ENCODE measurements at places on chromosomes 11 and 22.

- peak; percentile 14 for DNase-seq
Measured at GRCh38 chr22:31652088-31652487, 9.9 kb downstream of the PISD start.

DNA sequence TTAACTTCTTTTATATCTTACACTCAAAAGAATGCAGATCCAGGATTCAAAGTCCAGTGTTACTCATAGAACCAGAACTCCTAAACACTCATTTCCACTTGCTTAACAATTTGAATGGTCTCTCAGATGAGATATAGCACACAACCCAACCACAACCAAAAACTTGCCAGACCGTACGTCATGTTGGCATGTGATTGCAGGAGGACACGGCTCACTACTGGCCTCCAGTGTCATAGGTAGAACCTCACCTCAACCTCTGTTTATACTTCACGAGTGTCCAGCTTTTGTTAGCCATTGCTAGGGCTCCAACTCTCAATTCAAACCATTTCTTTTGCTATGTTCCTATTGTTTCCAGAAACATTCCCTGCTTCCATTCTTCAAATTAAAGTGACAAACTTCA is 58.5 kb upstream of the PDGFD start:
- DNase-seq = no peak

DNA sequence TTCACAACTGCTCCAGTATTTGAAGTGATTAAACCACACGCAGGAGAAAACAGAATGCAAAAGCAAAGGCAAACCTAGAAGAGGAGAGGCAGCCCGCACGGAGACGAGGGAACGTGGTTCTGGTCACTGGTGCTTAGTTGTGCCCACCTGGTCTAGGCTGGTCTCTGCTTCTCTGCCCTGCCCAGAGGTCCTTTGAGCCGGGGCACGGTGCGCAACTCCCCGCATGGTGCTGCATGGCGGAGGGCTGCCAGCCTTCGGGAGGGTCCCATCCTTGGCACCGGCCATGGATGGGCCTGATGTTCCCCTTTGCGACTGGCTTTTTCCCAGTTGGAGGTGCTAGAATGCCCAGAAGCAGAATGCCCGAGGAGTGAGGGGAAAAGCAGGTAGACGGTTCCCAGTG is 46.1 kb downstream of the KCNC1 start:
- DNase-seq = no peak

GRCh38 chr22:50150161-50151129 is 20.1 kb upstream of the PANX2 start:
- DNase-seq = no peak

- no peak for DNase-seq
Measured at GRCh38 chr11:76215941-76216340, 9.6 kb upstream of the WNT11 start.

DNA sequence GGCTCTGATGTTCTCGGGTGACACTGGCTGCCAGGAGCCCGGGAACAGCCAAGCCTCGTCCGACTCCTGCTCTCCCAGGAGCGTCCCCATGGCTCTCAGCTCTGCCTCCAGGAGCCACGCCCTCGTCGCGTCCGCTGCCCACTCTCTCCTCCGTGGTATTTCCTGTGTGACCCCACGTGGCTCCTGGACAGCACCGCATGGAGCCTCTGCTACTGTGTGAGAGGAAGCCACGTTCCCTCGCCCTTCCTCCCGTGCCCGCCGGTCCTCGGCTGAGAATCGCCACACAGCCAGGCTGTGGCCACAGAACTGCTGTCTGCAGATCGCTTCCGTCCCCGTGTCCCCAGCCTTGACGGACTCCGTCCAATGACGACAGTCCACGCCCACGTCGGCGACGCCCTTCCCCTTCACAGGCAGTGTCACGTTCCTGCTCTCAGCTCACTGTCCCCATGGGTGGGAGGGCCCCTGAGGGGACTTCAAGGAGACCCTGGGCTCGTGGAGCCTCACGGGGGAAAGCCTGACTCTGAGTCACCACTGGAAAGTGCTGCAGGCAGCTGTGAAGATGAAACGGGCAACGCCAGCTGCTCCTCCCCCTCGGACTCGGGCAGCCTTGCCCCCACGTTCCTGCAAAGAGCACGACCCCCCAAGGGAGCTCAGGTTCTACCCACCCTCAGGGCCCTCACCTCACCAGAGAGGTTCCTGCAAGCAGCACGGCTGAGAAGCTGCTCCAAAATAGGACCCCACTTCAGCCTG is 458.5 kb downstream of the BRD1 start:
- DNase-seq = no peak

DNA sequence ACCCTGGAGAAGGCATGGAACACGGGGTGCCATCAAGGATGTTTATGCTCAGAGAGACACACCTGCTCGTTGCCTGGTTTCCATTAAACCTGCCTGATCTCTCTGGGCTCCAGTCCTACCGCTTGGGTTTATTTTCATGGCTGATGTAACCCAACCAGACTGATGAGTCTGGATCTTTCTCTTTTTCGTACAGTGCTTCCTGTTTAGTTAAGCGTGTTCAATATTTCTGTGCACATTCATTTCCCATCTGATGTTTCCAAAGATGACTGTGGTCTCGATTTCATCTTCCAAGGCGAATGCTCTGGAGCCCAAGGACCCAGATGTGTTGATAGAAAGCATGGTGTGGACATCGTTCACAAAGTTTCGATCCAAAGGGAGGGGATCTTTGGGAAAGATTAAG is 84.3 kb downstream of the SNX19 start:
- DNase-seq = no peak

GRCh38 chr11:18203723-18204122 is 31.1 kb downstream of the MRGPRX4 start:
- no peak for DNase-seq

DNA sequence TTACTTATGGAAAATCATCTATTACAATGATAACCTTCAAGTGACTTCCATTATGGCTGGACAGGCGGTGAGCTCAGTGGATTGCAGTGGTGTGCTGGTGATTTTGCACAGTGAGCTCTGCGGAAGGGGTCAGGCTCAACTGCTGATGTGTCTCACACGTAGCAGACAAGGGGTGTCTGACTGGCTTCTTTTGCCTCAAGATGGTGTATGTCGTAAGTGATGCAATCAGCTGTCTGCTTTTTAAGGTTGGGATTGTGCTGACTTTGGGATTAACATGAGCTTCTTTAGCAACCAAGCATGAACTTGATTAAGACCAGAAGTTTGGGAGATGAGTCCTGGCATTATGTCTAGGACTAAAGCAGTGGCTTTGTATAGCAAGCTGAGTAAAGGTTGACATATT is 49.5 kb downstream of the POLD3 start:
- DNase-seq = no peak

DNA sequence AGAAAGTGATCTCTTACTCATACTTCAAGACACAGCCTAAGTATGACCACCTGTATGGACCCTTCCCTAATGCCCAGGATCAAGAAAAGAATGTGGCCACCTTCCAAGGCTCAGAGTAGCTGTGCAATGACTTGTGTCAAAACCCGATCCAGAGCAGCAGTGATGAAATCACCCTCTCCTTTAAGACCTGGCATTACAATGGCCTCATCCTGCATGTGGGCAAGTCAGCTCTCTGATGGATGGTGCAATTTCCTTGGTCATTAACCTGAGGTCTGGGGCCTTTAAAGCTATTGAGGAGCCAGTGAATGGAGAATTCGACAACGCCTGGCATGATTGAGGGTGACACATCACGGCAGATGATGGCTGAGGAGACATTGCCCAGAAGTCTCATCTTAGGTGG is 9.1 kb upstream of the TUBA8 start:
- no peak for DNase-seq

Measured in activated CD4-positive, alpha-beta T cell treated with anti-CD3 and anti-CD28 coated beads, Interleukin-2, amount 50 U/mL, for 48 hours (primary cell).